MCF 10A (cell line): ENCODE measurements at places on chromosomes 16 and 17. TPM values are rescaled to one million over a fixed set of nuclear protein-coding genes. Genes with fewer than 3 reads are reported as not detected.

The DCTN5 gene
- total RNA-seq = 66.6 and 84.8 TPM in 2 replicates

The ADAD2 gene
- total RNA-seq = not detected in 2 replicates

The B4GALNT2 gene
- 0.05 TPM in 1 of 2 replicates, not detected in the other for total RNA-seq

The C17orf78 gene
- not detected in 2 replicates for total RNA-seq

The ALOX15 gene
- total RNA-seq = not detected in 2 replicates

The NPIPB6 gene
- total RNA-seq = 1.6 and 2.1 TPM in 2 replicates

The CD19 gene
- total RNA-seq = not detected in 2 replicates

The ADAP2 gene
- 1.3 and 2.2 TPM in 2 replicates for total RNA-seq

The MYH13 gene
- total RNA-seq = not detected in 2 replicates

The MBTD1 gene
- total RNA-seq = 7.4 and 7.7 TPM in 2 replicates

The PRMT7 gene
- 28.0 and 33.2 TPM in 2 replicates for total RNA-seq

The CHST6 gene
- 0.16 and 0.42 TPM in 2 replicates for total RNA-seq

The MILR1 gene
- total RNA-seq = 9.8 and 15.8 TPM in 2 replicates

The CAPNS2 gene
- total RNA-seq = 0.30 and 0.32 TPM in 2 replicates

The MARCHF10 gene
- not detected in 2 replicates for total RNA-seq

The NXPH3 gene
- total RNA-seq = not detected in 2 replicates

The RUNDC3A gene
- total RNA-seq = 0.28 and 1.0 TPM in 2 replicates

The TPSG1 gene
- total RNA-seq = not detected in 2 replicates

The NPIPB8 gene
- total RNA-seq = not detected in 2 replicates

The TBC1D3I gene
- 0.96 and 1.1 TPM in 2 replicates for total RNA-seq

The DPEP2 gene
- total RNA-seq = not detected in 2 replicates

The SLC5A11 gene
- not detected in 2 replicates for total RNA-seq

The ACBD4 gene
- 7.2 and 7.8 TPM in 2 replicates for total RNA-seq

The DGKE gene
- 16.5 and 23.9 TPM in 2 replicates for total RNA-seq

The TAT gene
- total RNA-seq = not detected in 2 replicates

The ATP5PD gene
- total RNA-seq = 362 and 455 TPM in 2 replicates

The PRR11 gene
- 35.7 and 48.5 TPM in 2 replicates for total RNA-seq

The PYY gene
- not detected in 2 replicates for total RNA-seq

The HAS3 gene
- total RNA-seq = 0.72 and 2.8 TPM in 2 replicates

The ITGAL gene
- not detected in 2 replicates for total RNA-seq

The FBXL16 gene
- 40.5 and 48.2 TPM in 2 replicates for total RNA-seq

The FTO gene
- total RNA-seq = 55.0 and 67.7 TPM in 2 replicates

The SLC16A11 gene
- not detected in 2 replicates for total RNA-seq
